ENCODE measurements at places on chromosomes 5 and 9.

DNA sequence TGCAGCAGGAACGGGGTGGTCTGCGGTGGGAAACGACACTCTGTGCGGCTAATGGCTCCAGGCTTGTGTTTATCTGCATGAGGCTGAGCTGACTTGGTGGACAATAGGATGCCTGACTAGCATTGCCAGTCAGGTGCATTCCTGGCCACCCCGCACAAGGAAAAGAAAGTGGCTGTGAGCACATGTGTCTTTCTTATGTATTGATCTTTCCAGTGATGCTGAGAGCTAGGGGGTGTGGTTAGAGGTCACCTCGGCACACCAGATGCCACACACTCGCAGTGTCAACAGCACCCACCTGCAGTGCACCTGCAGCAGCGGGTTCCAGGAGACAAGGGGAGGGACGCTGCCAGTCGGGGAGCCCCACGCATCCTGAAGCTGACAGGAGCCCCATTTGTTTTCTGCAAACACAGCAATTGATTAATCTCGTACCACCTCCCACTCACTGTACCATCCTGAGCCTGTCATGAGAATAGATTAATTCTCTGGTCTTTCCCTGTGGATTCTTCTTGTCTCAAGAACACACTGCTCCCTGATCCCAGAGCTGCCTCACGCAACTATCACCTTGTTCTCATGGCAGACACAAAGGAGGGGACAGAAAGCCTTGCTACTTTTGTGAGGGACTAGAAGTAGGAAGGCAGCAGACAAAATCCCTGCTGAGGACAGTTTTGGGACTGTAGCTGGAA lies 251.7 kb upstream of the WWC1 start:
- DNase-seq = no peak

DNA sequence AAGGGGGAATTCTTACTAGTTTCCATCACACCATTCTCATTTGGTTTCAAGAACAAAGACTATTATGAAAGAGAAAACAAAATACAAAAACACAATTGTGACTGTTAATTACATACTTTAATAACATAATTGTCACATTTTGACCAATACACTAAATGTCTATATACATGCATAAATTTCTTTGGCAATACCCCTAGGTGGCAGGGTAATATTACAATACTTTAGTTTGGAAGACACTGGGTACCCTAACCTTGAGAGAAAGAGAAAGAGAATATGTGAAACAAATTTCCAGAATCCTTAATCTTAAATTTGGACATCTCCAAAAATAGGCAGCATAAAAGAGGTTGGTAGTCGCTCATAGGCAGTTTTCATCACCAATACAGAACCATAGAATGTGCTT lies 619.6 kb upstream of the ADAMTS16 start:
- DNase-seq = no peak

- no peak for DNase-seq
Observed at GRCh38 chr5:127086589-127086988, 13.3 kb upstream of the C5orf63 start.

DNA sequence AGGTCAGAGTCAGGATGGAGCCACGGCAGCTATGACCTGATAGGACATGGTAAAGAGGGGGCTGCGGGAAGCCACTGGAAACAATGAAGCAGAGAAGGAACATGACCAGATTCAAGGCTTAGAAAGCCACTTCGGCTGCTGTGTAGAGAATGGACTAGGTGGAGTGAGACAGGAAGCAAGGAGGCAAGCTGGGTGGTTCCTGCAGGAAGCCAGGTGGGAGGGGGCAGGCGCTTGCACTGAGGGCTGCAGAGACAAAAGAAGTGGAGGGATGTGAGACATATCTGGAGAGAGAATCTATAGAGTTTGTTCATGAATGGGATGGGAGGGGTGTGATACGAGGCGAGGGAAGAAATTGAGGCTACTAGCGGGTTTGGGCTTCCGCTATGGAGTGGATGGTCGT lies 19.0 kb upstream of the N4BP3 start:
- no peak for DNase-seq

DNA sequence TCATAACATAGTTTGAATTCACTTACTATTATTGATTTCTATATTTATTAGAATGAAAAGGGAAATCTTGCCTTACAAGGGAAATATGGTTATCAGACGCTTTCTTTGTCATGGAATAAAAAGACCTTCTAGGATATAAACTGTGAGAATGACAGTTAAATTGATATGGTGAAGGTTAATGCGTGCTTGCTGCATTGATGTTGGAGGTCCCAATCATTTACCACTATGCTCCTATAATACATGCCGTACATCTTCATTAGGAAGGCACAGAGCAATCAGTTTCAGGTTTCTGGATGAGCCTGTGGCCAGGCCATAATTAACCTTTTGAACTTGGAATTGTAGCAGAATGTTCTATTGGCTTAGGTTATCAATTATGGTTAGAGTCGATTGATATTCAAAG lies 201.4 kb upstream of the TLX3 start:
- DNase-seq = no peak

- DNase-seq = no peak
Observed at GRCh38 chr5:139752506-139753473, 42.8 kb upstream of the PSD2 start.

DNA sequence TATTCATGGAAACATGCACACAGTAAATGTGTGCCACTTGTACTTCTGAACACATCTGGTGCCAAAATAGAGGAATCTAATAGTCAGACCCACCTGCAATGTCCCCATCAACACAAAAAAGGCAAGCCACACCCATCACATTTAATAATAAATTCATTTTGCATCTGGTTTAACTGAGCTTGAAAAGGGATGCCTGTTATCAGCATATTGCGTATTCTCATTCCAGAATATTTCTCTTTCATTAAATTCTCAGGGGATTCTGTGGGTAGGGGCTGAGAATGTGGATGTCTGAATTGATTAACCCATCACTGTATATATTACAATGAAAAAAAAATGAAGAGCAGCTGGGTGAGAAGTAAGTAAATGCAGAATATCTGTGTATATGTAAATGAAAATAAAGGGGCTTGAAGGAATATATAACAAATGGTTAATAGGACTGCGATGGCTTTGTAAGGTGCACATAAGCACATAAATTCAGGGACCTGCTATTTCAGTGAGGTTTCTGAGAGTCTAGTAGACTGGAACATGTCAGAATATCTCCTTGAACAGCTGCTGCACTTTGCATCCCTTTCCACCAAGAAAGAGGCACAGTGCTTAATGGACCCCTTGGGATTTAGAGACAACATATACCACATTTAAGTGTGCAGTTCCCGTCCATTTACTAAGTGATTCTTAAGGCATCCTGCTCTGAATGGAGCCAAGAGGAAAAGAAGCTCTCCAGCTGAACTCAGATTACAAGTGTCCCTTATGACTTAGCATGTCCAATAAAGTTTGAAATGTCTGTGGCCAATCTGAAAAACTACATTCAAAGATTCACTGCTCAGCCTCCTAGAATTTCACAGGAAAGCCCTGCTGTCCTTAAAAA lies 104.1 kb upstream of the NIPBL start:
- no peak for DNase-seq

- no peak for DNase-seq
Observed at GRCh38 chr9:16708656-16709435, 161.6 kb downstream of the BNC2 start.

DNA sequence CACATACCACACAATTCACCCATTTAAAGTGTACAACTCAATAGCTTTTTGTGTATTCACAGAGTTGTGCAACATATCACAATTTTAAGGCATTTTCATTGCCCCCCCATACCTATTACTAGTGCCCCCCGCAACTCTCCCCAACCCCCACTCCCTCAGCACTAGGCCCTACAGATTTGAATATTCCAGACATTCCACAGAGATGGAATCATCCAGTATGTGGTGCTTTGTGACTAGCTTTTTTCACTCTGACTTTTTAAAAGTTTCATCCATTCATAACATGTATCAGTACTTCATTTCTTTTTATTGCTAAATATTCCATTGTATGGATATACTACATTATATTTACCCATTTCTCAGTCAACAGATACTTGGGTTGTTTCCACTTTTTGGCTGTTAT lies 102.9 kb upstream of the LRRTM2 start:
- no peak for DNase-seq

- DNase-seq = peak; percentile 81
Observed at GRCh38 chr9:136245219-136246150, at the start of gene QSOX2. QSOX2 (minus strand) TSS chr9:136245812; CDS start chr9:136245803, 9 bp downstream.

GRCh38 chr5:173623789-173624188 lies 7.3 kb upstream of the BOD1 start:
- DNase-seq = no peak

DNA sequence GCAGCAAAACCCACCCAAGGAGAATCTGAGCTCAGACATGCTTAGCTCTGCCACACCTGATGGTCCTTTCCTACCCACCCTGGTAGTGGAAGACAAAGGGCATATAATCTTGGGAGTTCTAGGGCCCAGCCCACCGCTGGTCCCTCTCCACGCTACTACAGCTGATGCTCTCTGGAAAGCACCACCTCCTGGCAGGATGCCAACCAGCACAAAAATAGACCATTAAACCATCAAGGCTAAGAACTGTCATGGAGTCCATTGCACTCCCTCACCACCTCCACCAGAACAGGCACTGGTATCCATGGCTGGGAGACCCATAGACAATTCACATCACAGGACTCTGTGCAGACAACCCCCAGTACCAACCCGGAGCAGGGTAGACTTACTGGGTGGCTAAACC lies 111.0 kb upstream of the IL7R start:
- DNase-seq = no peak

- DNase-seq = no peak
Observed at GRCh38 chr5:101346447-101346846, 443.4 kb upstream of the ST8SIA4 start.

- no peak for DNase-seq
Observed at GRCh38 chr5:34410411-34411139, 245.6 kb upstream of the RAI14 start.

- peak; percentile 83 for DNase-seq
Observed at GRCh38 chr5:169716287-169716686, 79.2 kb downstream of the DOCK2 start.

GRCh38 chr9:105414947-105415661 lies 32.7 kb upstream of the FSD1L start:
- DNase-seq = peak; percentile 41

DNA sequence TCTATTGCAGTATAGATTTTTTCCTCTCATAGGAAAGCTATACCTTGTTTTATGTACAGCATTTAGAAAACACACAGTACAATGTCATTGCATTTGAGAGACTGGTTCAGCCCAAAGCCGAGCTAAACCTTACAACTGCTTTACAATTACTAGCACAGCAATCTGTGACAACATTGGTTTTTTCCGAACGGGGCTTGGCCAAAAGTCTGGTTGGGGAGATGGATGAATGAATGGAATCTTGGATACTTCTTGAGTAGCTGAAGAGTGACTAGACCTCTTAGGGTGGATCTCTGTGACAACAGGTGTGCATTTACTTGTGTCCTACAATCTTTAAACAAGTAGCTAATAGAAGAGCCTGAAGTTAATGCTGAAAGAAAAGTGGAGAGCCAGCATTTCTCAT lies 1.2 kb downstream of the SGCD start:
- DNase-seq = no peak

DNA sequence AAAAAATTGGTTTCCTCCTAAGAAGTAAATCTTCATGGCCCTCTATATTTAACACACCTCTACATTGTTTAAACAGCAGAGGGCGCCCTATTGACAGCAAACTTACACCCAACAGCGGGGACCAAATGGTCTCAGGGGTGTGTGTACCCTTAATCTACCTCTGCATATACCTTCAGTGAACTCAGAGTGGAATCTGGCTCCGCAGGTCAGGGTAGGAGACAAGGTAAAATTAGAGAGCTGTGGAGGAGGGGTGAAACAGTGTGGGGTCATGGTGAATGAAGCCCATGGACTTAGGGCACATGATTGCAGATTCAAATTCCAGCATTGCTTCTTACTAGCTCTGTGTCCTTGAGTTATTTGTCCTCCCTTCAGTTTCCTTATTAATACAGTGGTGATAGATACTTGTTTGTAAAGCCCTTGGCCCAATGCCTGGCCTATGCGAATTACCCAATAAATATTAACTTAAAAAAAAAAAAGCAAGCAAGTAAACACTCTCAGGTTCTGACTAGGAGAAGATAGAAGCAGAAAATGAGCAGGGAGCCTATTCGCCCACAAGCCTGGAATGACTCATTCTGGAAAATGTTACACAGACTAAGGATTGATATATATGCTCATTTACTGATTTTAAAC lies 122.9 kb downstream of the CAVIN4 start:
- DNase-seq = peak; percentile 3

DNA sequence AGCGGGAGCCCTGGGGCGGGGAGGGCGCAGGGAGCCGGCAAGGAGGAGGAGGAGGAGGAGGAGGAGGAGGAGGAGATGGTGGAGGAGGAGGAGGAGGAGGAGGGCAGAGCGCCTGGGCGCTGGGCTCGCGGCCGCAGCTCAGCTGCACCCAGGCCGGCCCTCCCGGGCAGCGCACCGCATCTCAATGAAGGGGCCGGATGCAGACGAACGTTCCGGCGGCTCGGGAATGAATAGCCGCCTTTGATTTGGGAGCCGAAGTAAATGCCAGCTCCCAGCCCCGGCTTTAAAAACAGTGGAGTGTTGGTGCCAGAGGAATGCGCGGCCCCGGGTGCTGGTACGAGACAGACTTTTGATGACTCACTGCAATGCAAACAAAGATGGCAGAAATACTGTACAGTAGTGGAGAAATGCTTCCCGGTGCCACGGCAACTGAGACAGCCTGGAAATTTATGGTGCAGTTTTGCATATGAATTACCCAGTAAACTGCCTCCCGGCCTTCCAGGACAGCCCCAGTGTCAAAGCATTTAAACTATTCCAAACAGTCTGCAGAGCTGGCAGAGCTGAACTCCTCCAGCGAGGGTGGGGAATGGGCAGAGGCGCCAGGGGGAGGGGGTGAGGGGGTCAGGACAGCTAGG lies 43.1 kb downstream of the NACC2 start:
- peak; percentile 82 for DNase-seq

DNA sequence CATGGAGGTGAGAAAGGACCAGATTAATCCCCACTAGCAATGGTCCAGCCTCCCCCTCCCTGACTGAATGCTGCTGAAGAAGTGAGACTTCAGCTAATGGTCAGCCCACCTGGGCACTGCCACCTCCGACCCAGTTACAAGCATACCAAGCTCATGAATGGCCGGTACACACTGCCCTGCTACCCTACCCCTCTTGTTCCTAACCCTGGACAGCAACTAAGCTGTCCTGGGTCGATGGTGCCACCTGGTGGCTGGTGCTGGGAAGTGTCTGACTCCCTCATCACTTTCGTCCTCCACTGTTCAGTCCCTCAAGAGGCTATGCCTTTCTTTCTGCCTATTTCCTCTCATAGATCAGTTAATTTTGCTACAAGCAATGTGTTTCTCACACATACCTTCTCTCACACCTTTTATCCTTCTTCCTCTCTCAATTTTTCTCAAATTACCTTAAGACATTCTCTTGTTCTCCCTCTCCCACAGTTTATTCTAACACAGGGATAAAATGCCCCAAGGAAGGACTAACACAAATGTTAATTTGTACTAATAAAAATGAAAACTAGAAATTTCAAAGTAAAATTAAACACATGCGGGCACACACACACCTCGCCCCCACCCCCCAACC lies 42.4 kb downstream of the PAX5 start:
- DNase-seq = no peak

DNA sequence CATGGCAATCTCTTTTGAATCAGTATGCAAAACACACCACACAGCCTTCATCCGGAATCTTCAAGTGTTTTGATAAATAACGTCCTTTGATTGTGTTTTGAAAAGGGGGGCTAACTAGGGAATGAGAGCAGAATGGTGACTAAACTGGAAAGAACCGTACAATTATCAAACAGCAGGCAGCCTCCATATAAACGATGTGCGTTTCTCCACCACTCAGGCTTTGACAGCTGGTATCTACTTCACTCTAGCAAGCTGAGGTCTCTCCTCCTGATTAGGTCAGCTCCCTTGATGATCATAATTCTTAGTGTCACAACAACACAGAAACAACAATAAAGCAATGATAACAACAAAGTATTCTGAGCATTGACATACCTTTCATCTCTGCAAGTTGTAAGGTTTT lies 465.9 kb downstream of the TUSC1 start:
- no peak for DNase-seq

Measured in inflammatory macrophage treated with lipopolysaccharide for 4 hours (primary cell).